ENCODE measurements at places on chromosomes 3 and 15. TPM values are rescaled to one million over a fixed set of nuclear protein-coding genes. Genes with fewer than 3 reads are reported as not detected.

DNA sequence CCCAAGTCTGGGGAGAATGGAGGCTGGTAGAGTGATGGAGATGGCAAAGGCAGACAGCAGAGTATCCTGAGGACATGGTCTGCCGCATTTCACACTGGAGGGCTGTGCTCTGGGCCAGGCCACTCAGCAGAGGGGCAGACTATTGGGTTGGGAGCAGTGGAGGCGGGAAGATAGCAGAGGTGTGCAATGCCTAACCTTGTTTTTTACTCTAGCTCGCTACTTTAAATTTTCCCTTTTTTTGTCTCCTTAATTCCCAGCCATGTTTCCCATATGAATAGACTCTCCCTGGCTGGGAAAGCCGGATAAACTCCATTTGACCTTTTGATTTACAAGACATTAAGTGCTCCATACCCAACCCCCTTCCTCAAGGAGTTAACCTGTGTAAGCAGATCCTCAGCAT lies 33.5 kb upstream of the ST6GAL1 start:
- no peak for DNase-seq

- DNase-seq, result no peak
These were observed 4.5 kb upstream of the KLHL40 start for GRCh38 chr3:42680806-42681205.

DNA sequence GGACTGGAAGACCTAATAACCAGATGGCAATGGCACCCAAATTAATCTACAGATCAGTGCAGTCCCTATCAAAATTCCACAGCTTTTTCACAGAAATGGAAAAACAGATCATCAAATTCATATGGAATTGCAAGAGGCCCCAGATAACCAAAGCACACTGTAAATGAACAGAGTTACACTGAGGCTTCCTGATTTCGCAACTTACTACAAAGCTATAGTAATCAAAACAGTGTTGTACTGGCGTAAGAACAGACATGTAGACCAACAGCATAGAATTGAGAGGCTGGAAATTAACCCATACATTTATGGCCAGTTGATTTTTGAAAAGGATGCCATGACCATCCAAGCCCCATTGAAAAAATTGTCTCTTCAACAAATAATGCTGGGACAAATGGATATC lies 16.2 kb downstream of the XPC start:
- DNase-seq, result no peak

GRCh38 chr15:70722266-70723121 lies 40.9 kb downstream of the UACA start:
- DNase-seq, result peak; percentile 83

DNA sequence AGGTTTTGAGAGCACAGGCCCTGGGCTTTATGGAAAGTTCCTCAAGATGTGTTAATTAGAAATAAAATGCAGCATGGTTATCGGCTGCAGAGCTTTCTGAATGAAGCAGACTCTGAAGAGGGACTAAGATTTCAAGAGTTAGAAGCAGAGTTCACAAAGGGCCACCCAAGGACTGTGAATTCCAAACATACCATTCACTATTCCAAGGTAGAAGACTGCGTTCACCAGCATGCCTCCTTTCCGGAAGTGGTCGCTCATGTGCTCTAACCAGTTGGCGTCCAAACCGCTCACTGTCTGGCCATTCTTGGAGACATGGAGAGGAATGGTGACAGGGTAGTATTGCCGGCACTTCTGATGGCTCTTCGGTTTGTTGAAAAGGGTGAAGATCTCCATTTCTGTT lies 104.9 kb downstream of the OXNAD1 start:
- DNase-seq, result no peak

RBP2 gene
- total RNA-seq, result not detected

C3orf85 gene
- total RNA-seq, result not detected

HRG gene
- total RNA-seq, result not detected
